NCI-H1694 (cell line): ENCODE measurements at places on chromosomes 4 and X.
A peak's percentile ranks its signal among the peaks of the same experiment; 100 is the strongest.

DNA sequence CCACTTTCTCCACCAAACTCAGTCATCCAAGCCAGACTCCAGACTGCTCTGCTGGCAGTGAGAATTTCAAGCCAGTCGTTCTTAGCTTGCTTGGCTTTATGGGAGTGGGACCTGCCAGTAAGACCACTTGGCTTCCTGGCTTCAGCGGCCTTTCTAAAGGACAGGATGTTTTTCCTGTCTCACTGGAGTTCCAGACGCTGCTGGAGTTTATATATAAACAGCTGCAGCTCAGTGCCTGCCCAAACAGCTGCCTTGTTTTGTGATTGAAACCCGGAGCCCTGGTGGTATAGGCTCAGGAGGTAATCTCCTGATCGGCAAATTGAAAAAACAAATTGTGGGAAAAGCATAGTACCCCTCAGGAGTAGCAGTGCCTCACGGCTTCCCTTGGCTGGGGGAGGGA, 1165.8 kb upstream of the ADGRL3 start:
- no peak for DNase-seq

DNA sequence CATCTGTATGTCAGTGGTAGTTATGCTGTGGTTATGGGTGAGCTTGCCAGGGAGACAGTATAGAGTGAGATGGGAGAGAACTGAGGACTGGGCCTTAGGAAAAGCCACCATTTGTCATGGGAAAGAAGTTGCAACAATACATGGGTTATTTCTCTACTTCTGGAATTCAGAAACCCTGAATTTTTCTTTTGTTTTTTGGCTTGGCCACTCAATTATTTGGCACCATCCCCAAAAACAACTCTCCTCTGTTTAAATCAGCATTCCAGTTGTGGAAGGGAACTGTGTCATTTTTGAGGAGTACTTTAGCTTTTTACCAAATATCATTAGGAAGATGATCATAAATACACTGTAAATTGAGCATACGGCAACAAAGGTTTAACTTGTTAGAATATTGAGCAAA, 41.1 kb upstream of the ACSL4 start:
- DNase-seq = no peak

GRCh38 chrX:148582353-148582752, 81.9 kb downstream of the AFF2 start:
- no peak for DNase-seq

GRCh38 chr4:93529692-93530372, 298.7 kb upstream of the ATOH1 start:
- no peak for DNase-seq

GRCh38 chrX:2457289-2458133, 43.3 kb downstream of the DHRSX start:
- no peak for DNase-seq

GRCh38 chr4:176185051-176185450, 10.3 kb downstream of the SPATA4 start:
- DNase-seq = no peak

DNA sequence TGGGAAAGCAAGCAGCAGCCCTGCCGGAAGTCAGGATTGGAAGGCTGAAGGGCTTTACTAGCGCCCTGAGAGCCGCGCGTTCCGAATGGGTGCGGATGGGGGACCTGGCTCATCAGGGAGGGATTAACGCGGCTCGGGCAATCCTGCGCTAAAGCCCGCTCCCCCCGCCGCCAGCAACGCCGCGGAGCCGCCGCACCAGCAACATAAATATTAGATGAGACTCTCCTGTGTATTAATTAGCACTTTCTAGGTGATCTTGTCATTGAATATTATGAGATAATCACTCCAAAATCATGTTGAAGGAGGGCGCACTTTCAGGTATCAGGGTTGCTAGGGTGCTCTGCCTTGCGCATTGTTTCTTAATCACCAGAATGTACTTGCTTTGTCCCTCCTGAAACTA, 357.2 kb upstream of the FAM241A start:
- no peak for DNase-seq

GRCh38 chr4:113742643-113743042, 18.9 kb downstream of the CAMK2D start:
- DNase-seq = no peak

- DNase-seq = no peak
Measured at GRCh38 chr4:128516301-128516969, 228.8 kb upstream of the PGRMC2 start.

DNA sequence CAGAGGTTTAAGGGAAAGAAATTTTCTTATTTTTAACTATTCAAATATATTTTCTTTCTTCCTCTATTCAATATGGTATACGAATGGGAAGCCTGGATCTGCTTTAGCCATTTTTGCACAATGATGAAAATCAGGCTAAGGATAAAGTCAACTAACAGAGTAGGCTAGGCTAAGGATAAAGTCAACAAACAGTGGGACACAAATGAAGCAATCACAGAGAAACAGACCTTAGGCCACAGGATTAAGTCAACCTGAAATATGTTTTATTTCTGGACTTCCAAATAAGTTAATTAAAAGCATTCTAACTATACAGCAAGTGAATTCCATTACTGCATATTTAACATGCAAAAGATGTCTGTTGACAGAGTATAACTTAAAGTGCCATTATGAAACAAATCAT, 17.0 kb downstream of the DYNLT3 start:
- DNase-seq = no peak

GRCh38 chrX:133415276-133416105, at the start of gene GPC4:
Gene GPC4 (minus strand): TSS chrX:133415489. CDS start chrX:133414965, 524 bp downstream.
- DNase-seq = peak; percentile 41

GRCh38 chr4:28787947-28788346, 1927.3 kb downstream of the STIM2 start:
- no peak for DNase-seq

- DNase-seq = no peak
Measured at GRCh38 chr4:14177987-14178386, 550.5 kb upstream of the BOD1L1 start.

- DNase-seq = no peak
Measured at GRCh38 chrX:68332201-68332731, 101.0 kb downstream of the OPHN1 start.

DNA sequence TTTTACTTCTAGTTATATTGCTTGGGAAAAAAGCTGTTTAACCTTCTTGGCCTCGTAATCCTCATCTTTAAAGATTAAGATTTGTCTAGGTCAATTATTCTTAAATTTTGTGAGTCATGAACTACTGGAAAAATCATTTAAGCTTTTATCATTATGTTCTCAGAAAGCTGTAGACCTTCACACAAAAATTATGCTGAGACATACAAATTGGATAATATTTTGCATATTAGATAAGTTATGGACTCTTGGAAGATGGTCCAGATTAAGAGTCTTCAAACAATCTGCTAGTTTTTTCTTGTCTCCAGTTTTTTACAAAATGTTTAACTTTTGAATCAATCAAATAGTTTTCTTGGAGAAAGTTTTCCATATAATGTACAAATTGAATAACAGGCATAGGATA, 108.1 kb upstream of the NEIL3 start:
- no peak for DNase-seq

DNA sequence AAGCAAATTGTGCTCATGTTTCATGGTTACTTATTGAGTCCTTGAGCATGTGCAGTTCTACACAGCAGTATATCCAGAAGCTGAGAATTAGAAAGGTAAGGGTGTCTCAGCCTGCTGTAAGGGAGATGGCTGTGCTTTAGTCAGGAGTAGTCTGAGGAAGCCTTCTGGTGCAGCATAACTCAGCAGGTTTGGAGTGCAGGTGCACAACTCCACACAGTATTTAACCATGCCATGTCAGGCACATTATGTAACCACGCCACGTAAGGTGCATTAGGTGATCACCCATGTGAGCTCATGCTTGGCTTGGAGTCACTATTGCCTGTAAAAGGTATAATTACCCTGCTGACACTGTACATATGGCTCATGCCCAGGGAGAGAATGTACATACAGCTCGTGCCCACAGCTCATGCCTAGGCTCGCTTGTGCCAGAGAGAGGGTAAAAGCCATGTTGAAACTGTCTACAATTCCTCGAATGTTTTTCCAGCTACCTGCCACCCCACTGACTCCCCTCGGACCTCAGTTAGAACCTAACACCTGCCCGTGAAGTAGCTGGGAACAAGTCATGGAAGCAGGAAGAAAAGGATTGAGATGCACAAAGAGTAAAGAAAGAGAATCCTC, 37.8 kb downstream of the UCHL1 start:
- DNase-seq = no peak

DNA sequence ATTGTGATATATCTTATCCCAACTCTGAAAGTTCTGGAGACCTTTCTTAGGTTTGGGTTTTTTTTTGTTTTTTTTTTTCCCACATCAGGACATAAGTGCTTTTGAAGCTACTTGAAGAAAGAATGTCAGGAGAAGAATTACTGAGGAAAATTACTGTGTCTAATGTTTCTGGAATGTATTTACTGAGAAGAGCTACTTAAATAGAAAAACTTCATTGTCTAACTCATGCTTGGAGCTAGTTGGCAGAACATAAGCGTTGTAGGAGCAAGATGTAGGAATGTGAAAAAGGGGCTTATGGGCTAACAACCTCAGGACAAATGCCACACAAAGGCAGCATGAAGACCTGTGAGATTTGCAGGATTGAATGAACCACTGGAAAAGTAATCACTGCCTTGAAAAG, 166.6 kb upstream of the GLRA2 start:
- no peak for DNase-seq

GRCh38 chr4:56908206-56909085, 746 bp downstream of the REST start:
- no peak for DNase-seq

DNA sequence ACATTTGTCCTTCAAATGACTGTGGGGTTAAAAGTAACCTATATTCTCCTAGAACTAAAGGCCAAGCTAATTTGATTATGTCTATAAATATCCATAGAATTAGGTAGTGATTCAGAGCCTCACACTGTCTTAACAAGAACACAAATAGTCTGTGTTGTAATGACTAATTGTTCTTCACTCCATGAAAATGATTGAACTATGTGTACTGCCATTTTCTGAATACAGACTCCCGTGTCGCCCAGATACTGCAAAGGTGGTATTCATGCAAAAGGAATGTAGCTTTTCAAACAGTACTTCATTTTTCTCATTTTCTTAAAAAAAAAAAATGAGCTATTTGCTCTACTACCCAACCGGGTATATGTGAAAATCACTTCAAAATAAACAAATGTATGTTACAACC, 11.3 kb upstream of the PHKA2 start:
- no peak for DNase-seq

DNA sequence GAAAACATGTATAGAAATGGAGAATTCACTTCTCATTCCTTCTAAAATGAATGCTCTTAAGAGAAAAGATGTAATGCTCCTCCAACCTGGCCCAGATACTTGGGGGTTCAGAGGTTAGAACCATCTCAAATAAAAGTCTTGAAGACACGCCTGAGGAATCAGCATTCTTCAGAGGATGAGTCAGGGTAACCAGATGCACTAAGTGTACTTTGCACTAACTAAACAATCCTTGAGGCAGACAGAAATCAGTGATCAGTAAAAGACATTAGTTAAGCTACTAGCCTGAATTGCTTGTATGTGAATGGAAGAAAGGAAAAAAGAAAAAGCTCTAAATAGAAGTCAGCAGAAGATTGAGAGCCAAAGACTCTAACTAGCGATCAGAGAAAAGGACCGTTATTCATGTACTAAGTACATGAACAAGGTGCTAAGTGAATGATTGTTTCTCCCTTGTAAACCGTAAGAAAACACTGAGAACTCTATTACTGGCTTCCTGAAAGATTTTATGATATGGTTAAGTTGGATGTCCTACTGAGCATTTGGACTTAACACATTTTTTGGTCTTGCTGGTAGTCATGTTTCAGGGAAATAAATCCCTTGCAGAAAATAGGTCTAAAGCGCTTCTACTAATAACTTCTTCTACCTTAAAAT, 738.3 kb downstream of the STPG2 start:
- DNase-seq = no peak

GRCh38 chr4:15004739-15005301, 2.5 kb downstream of the CPEB2 start:
- no peak for DNase-seq

DNA sequence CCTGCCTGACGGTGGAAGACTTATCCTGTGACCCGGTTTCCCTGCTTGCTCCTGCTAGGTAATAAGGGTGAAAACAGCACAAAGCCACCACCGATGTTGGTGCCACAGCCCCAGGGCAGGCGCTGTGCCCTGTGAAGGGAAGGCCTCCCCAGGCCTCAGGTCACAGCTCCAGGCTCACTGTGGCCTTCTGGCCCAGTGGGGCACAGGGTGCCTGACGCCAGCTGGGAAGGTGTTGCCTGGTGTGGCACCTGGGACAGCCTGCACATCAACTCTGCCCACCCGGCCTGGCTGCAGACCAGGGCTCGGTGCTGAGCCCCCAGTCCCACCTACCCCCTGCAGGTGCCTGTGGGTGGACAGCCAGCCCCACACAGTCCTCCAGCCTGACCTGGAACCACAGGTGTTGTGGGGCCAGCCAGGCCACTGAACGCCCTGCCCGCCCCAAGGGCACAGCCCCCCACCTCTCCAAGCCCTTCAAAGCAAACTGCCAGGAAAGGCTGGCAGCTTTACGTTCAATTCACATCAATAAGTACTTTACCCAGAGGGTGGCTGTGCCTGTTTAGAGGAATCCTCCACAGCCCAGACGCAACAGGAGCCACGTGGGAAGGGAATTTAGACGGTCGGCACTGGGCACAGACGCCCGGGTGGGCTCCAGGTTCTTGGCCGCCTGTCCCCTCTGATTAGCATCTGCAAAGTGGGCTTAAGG, 54.3 kb downstream of the ZFYVE28 start:
- DNase-seq = no peak

DNA sequence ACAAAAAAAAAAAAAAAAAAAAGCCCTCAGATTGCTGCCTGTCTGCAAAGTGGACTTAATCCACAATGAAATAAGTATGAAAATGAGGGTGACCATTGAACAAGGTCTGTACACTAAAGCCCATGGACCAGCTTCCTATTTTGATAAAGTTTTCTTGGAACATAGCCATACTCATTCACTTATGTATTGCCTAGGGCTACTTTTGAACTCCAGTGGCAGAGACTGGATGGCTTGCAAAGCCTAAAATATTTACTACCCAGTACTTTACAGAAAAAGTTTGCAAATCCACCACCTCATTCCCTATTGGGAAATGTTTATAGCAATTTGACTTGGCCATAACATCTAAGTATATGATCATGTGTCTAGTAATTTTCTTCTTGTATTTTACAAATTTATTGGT, 481.7 kb downstream of the NAF1 start:
- DNase-seq = no peak

DNA sequence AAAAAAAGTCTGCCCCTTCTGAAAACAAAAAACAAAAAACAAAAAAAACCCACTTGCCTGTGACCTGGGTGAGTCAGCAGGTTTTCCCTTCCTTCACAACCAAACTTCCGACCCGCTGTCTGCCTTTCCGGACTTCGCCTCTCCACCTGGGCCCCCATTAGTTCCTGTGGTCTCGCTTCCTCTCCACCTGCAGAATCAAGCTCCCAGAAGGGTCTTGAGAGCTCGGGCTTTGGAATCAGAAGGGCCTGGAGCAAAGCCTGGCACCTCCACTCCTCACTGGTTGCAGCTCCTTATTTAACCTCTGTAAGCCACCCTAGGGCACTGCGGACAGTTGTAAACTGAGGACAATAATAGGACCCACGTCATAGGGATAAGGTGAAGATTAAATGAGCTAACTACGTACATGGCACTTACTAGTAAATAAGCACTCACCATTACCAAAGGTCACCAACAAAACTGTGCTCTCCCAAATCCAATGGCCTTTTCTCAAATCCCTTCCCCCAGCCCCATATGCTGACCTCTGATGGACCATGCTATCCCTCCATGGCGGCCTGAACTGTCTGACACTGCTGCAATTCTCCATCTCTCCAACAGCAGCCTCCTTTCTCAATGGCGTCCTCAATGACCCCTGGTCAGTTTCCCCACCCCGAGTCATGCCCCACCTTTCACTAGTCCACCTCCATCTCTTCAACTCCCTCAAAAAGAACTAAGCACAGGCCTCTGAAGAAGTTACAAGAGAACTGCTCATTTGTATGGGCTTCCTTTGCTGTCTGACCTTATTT, 64.2 kb downstream of the IRF2 start:
- DNase-seq = no peak
